ENCODE measurements at places on chromosomes 4 and X.
A peak's percentile ranks its signal among the peaks of the same experiment; 100 is the strongest.

GRCh38 chr4:39950861-39951481 lies 26.7 kb downstream of the PDS5A start:
- no peak for DNase-seq

DNA sequence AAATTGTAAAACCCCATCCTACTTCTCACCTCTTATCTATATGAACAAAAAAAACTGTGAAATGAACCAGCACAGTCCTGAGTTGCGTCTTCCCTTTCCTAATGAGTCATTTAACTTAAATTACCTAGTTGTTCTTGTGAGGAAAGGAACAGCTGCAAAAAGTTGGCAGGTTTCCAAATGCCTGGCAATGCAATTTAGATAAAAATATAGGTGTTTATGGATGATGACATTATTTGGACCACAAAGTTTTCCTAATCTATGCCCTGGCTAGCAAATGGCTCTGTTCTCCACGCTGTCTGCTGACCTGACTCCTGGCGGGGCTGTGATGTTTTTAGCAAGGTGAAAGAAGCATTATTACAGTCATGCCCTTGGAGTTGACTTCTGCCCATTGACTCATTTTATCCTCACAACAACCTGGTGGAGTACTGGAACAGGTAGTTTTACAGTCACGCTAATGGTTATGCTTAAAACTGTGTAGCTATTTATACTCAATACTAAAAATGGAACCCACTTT lies 29.8 kb upstream of the RELL1 start:
- DNase-seq: peak; percentile 42

GRCh38 chrX:15107367-15107988 lies 162.4 kb downstream of the ASB9 start:
- no peak for DNase-seq

GRCh38 chr4:115233600-115233999 lies 120.2 kb upstream of the NDST4 start:
- no peak for DNase-seq

DNA sequence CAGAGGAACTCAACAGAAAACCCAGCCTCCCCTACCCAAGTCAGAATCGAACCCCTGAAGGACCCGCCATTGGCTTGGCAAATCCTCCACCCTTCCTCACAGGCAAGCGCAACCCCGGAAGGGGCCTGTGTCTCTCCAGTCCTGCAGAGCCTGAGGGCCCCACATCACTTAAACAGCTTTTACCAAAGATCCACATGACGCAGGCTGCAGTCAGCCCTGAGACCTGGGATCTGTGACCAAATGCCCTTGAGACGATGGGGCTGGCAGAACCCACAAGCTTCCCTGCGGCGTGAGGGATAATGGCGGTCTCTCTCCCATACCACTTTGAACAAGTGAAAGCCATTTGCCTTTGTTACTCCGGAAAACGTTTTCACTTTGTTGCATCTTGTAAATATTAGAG lies 54.9 kb downstream of the ACOX3 start:
- no peak for DNase-seq

GRCh38 chr4:53686521-53686920 lies 95.2 kb upstream of the LNX1 start:
- peak; percentile 48 for DNase-seq

- peak; percentile 87 for DNase-seq
Measured at GRCh38 chrX:24464836-24465531, at the start of gene PDK3. Gene PDK3 (plus strand): TSS chrX:24465286. CDS start chrX:24465456, 170 bp downstream.

DNA sequence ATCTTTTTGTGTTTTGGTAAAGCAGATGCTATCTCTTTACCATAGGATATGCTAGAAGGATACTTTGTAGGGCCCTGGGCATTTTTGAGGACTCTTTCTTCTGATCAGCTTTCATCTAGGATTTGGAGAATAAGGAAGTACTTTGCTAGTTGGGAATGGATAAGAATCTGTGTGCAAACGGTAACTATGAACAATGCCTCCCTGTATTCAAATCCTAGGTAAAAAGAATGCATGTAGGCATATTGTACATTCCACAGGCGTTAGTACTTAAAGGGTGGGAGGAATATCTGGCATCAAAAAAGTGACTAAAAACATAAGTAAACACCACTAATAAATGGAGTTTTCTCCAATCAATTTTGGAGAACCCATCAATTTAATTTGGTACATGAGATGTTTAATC lies 59.7 kb downstream of the SH3BGRL start:
- peak; percentile 35 for DNase-seq

GRCh38 chr4:65437102-65437501 lies 233.2 kb downstream of the EPHA5 start:
- DNase-seq: peak; percentile 0

GRCh38 chr4:169092889-169093522 lies 83.0 kb upstream of the CBR4 start:
- no peak for DNase-seq

DNA sequence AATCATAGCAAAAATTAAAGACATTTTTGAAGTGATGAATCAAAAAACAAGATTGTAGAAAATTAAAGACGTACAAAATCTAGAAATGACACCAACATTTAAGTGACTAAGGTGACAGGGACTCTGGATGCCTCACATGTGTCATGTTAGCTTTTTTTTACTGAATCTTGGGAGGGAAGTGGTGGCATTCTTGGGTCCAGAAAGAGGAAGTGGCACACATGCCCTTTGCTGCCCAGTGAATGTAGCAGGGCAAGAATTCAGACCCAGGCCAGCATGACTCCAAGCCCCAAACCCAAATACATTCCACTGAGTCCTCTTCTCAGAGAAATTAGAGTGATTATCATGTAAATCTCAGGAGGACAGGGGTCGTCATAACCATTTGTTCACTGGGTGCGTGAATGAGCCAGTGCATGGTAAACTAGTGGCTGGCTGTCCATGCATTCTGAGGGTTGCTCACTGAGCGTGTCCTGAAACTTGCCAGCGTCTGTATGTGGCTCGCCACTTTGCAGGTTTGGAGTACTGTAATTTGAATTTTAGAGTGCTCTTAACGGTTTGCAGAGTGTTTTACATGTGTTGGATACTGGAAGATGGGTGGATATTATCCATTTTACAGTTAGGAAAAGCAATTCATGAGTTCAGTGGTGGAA lies 55.4 kb upstream of the TBC1D14 start:
- no peak for DNase-seq
